Stimulated activated CD4-positive, alpha-beta T cell treated with anti-CD3 and anti-CD28 coated beads, Interleukin-4, amount 100 ng/mL, for 4 hours (primary cell): ENCODE measurements at places on chromosomes 12 and 14.

DNA sequence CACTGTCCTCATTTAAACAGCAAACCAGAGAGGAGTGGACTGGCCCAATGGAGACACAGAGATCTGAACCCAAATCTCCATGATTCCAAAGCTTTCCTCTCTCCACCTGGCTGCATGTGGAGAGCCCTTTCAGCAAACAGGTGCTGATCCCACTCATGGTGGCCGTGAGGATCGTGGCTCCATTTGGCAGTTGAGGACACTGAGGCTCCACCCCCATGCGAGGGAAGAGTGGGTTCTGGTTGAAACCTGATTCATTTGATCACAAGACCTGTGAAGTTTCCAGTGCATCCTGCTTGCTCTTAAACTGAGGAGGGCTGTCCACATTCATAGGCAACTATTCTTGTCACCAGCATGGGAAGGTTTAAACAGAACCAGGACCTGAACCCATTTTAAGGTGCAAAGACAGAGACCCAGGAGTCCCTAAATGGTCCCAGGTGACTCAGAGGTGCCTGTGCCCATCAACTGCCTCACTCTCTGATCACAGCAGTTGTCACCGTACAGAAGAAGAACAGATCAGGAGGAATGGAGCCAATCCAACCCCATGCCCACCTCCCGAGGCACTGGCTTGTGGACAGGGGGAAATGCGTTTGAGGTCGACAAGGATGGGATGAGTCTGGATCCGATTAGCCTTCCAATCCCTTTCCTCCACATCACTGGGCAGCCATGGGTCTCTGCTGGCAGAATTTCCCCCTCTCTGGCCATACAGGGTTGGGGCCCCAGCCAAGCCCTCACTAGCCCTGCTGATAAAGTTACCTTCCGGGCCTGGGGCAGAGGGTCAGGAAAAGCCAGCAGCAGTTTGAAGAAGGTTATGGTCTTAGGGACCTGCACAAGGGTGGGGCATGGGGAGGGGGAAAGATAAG, 45.5 kb upstream of the BCL11B start:
- no peak for DNase-seq

DNA sequence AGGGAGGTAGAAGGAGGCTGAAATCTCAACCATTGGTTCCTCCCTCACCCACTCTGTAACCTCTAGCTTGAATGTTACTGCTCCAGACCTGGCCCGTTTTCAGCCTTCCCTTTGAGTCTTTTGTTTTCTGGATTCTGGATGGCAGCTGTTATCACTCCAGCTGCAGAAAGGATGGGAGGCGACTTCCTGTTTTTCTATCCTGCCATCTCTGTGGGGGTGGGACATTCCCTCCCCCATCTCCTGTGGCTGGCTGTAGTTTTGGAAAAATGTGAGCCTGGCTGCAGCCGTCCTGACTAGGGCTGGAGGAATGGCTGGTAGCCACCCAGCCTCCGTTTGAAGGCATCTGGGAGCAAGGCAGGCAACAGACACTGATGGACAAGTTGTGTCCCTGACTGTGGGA, 2.9 kb upstream of the PPFIBP1 start:
- no peak for DNase-seq

GRCh38 chr12:16473610-16474326, 126.3 kb downstream of the MGST1 start:
- DNase-seq, result no peak

- DNase-seq, result no peak
Observed at GRCh38 chr14:63432228-63432627, 110.9 kb downstream of the PPP2R5E start.

DNA sequence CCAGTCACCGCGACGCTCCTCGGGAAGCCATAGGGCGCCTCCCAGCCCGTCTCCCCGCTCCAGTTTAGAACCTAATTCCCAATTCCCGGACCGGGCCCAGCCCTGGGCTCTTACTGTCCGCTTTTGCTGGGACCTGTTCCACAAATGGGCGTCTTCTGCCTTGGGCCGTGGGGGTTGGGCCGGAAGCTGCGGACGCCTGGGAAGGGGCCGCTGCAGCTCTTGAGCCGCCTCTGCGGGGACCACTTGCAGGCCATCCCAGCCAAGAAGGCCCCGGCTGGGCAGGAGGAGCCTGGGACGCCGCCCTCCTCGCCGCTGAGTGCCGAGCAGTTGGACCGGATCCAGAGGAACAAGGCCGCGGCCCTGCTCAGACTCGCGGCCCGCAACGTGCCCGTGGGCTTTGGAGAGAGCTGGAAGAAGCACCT, 797 bp downstream of the UNG start:
- no peak for DNase-seq

DNA sequence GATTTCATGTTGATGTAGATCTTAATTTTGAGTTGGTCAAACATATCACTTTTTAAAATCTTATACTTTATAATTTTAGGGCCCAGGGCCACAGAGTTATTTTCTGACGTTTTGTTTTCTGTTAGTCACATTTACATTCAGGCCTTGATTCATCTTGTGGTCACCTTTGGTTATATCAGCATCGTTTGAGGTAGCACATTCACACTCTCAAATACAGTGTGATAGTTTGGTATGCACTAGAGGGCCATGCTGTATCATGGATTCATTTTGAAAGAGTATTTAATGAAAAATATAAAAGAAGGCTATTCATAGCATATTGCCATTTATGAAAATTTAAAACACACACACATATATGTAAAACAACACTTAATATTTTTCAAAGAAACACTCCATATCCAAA, 274.6 kb downstream of the RAD51B start:
- no peak for DNase-seq

- DNase-seq, result no peak
Observed at GRCh38 chr12:120814203-120814902, 88.7 kb downstream of the ACADS start.

DNA sequence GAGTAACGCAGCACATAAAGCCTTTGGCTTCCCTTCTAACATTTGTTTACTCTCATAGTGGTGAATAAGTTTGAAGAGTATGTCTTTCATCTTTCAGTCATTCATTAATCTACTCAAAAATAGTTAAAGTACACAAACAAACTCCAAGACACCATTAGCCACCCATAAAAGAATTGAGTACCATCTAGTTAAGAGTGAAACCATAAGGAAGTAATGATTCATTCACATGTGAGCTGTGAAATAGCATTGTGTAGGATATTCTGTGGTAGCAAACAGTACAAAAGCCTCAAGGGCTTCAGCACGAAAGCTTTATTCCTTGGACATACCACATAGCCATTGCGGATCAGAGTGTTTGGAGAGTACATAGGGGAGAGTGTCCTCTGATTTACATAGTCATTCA, 13.9 kb downstream of the SYT1 start:
- no peak for DNase-seq

GRCh38 chr14:54450535-54450934, 9.4 kb upstream of the CNIH1 start:
- DNase-seq, result no peak

- DNase-seq, result no peak
Observed at GRCh38 chr12:3602488-3602887, 111.5 kb downstream of the PRMT8 start.

DNA sequence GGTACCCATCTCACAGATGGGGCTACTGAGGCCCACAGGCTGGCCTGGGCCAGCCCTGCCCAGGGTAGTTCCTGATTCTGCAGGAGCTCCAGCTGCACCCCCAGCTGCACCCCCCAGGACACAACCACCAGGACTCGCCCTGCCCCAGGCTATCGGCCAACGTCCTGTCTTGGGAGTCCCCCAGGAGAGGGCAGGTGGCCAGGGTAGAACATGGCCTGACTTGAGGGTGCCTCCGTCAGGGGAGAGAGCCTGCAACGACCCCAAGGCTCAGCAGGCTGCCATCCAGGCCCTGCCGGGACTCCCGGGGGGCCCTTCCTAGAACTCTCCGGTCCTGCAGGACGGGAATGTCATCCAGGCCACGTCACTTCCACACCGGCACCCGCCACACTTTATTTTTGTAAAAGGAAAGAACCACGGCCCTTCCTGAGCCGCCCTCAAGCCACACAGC, 15.8 kb downstream of the JAG2 start:
- DNase-seq, result no peak

DNA sequence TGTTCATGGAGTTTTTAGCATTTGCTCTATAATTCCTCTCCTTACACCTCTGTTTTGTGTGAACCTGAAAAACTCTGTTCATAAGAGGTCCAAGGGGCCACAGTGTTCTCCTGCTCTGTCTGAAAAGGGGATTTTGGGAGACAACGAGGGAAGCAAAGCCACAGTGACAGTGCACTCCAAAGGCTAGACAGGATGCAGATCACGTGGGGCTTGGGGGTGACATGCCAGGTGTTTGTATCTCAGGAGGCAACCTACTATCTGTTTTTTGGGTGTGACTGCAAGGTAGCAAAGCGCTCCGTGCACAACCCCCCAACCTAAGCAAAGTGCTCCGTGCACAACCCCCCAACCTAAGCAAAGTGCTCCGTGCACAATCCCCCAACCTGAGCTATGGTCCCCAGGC, 5.1 kb upstream of the CHD4 start:
- DNase-seq, result no peak

DNA sequence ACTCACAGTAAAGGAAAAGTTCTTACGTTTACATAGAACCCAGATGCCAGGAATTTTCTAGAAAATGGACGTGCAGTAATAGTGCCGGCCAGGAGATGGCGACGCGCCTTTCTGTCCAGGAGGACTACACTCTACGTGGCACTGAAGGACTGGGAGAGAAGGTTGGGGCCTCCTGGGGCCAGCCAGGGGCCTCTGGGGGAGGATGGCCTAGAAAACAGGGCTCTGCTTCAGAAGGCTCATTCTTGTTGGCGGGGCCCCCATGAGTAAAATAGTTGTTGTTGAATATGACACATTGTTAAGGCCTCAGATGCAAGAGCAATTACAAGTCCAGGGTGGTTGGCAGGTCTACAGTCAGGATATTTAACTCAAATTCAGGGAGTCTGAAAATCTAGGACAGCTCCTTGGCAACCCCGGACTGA, 120.1 kb upstream of the MAX start:
- peak; percentile 43 for DNase-seq

DNA sequence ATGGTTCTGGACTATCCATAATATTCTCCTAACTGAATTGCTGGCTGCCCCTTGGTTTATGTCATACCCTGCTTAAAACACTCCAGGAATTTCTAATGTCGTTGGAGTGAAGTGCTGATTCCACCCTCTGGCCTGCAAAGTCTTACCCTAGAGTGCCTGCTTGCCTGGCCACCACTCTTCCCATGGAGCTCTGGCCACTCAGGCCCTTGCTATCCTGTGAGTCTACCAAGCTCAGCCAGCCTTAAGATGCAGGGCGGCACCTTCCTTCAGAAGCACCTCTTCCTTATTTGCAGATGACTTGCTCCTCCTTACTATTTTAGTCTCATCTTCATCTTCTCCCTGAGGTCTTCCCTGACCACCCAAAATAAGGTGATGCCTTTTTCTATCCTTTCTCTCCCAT, 35.3 kb downstream of the SLC6A15 start:
- no peak for DNase-seq

DNA sequence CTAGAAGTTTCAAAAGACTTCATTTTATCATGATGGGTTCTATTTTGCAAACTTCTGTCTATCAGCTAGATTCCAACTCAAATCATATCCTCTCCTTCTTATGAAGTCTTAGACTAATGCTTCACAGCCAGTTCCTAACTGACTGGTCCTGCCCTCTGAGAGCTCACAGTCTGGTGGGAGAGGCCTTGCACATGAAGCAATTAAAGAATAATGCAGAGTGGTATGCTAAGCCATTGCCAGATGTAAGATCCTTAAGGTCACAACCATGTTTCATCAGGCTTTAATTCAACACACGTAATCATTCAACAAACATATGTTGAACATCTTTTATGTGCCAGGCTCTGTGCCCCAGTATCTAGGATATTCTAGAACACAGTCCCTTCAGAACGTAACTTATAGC, 125.8 kb upstream of the TMPO start:
- DNase-seq, result no peak

DNA sequence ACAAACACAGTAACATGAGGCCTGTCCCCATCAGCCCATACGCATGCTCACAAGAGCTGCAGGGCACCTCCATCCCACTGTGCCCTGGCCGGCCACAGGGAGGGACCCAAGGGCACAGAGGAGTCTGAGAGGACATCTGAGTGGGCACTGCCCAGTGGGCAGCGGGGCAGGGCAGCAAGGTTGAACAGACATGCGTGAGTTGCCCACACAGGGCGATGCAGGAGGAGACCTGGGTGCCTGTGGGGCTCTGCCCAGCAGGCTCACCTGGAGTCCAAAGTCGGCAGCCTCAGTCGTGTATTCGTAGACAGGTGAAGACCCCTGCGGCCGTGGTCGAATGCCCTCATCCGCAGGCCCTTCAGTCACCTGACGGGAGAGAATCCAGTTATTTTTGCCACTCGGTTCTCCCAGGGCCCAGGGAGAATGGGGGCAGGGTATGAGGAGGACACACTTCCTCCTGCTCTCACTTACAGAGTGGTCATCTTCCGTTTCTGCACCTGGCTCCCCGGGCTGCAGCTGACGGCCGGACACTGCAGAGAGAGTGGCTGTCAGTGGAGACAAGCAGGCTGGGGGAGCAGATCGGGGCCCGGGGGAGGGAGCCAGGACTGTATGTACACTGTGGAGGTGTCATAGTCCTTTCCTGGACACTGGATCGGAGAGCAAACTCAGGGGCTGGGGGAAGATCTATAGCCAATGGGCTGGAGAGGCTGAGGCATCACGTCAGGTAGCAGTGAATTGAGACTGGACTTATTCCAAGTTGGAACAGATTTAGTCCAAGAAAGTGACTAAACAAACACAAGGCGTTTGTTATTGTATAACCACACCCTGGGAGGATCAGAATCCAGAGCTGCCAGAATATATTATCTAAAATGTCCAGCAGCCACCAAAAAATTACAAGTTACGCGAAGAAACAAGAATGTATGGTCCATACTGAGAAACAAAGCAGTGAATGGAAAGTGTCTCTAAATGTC, 20.7 kb downstream of the AHNAK2 start:
- DNase-seq, result no peak

GRCh38 chr12:68389305-68389704, 57.1 kb upstream of the MDM1 start:
- no peak for DNase-seq

DNA sequence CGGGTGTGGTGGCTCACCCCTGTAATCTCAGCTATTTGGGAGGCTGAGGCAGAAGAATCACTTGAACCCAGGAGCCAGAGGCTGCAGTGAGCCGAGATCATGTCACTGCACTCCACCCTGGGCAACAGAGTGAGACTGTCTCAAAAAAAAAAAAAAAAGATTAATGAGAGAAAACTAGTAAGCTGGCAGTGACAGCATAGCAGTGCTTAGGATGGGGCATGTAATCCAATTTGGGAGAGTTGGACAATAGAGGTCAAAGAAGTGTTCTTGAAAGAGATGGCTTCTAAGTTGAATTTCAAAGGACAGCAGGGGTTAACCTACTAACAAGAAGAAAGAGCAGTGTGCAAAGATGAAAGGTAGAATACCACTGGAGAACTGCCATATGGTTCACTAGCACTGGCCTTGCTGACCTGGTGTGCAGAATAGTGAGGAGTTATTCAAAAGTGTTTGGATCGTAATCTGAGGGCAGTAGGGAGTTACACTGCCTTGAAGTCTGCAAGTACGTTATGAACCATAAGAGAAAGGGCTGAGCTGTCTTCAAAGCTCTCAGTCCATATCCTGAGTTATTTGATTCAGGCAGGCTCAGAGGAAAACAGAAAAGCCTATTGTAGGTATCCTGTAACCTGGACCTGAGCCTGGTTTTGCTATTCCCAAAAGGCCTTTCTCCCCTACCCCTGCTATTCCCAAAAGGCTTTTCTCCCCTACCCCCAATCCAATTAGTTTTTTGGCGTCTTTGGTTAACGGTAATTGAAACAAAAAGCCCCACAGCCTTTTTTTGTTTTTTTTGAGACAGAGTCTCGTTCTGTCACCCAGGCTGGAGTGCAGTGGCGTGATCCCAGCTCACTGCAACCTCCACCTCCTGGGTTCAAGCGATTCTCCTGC, 3.4 kb downstream of the XPOT start:
- DNase-seq, result no peak

GRCh38 chr12:113934060-113934814, 31.9 kb downstream of the RBM19 start:
- no peak for DNase-seq
